Stimulated activated CD4-positive, alpha-beta T cell treated with anti-CD3 and anti-CD28 coated beads, Interleukin-4, amount 100 ng/mL, for 48 hours (primary cell): ENCODE measurements at places on chromosomes 1 and 21.

GRCh38 chr1:232011961-232012360, 385.4 kb downstream of the DISC1 start:
- DNase-seq, result no peak

- DNase-seq, result no peak
These were observed 233.6 kb downstream of the RPS6KC1 start for GRCh38 chr1:213284626-213285025.

- no peak for DNase-seq
These were observed 12.4 kb downstream of the SLC1A7 start for GRCh38 chr1:53129891-53130597.

- DNase-seq, result no peak
These were observed 467.6 kb upstream of the ZRANB2 start for GRCh38 chr1:71548398-71548890.

GRCh38 chr21:42389449-42389835, 6.4 kb downstream of the TMPRSS3 start:
- DNase-seq, result no peak

DNA sequence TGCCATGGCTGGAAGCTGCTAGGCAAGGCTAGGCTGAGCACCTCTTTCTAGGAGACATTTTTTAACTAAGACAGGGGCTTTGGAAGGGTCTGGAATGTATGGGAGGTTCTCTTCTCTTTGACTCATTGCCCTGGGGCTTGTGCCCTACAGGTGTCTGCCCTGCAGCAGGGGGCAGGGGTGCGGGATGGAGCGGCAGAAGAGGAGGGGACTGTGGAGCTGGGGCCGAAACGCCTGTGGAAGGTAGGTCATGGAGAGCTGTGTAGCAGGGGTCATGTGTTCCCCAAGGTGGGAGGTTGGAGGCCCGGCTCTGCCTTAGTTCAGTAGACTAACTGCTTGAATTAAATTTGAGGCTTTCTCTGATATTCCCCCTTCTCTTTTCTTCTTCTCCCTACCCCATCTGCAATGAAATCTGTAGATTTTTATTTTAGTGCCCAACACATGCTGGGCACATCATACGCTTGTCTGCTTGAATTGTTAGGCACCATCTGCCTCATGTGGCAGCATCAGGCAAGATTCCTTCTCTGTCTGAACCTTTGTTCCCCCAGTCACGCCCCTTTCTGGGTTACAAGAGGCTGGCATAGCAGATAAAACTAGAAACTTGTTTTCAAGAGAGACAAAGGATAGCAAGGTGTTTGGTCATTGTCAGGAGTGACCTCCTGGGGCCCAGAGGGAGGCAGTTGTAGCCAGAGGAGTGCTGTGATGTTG, 18.4 kb downstream of the PPFIA4 start:
- no peak for DNase-seq

- DNase-seq, result no peak
These were observed 118.6 kb downstream of the LRIG2 start for GRCh38 chr1:113191579-113192076.

DNA sequence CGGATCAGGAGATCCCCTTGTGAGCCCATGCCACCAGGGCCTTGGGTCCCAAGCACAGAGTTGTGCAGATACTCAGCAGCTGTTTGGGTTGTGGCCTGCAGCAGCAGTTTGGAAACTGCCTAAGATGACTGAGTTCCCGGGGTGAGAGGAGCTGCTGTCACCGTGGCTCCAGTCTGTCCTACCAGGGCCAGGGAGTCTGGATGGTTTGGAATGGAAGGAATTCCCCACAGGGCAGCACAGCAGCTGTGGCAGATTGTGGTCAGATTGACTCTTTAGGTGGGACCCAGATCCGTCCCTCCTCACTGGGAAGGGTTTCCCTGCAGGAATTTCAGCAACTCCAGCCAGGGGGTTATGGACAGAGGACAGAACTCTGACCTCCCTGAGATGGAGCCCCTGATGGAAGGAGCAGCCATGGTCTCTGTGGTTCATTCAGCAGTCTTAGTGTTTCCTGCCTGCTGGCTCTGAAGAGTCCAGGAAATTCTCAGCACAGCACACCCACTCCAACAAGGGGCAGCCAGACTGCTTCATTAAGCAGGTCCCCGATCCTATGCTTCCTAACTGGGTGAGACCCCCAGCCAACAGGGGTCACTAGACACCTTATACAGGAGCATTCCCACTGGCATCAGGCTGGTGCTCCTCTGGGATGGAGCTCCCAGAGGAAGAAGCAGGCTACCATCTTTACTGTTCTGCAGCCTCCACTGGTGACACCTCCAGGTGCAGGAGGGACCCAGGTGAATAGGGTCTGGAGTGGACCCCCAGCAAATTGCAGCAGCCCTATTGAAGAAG, 51.5 kb upstream of the TNFSF4 start:
- DNase-seq, result no peak

DNA sequence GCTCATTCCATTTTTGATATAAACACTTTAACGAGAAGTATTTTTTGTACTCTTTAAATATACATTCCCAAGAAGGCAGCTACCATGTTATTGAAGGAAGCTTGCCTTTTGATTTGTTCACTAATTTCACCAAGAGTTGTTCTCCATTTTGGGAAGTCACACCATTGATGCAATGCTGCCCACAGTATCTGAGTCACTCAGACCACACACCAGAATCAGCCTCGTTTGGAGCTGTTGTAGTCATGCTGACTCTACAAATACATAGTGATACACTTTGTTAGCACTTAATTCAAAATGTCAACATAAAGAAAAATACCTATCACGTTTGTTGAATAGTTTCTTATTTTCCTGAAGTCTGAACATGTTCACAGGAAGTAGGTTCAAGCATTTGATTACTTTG, 78.7 kb downstream of the PAPPA2 start:
- DNase-seq, result no peak

GRCh38 chr1:16181887-16182719, 26.2 kb upstream of the EPHA2 start:
- no peak for DNase-seq

- DNase-seq, result no peak
These were observed 49.3 kb upstream of the TARBP1 start for GRCh38 chr1:234528074-234528865.

DNA sequence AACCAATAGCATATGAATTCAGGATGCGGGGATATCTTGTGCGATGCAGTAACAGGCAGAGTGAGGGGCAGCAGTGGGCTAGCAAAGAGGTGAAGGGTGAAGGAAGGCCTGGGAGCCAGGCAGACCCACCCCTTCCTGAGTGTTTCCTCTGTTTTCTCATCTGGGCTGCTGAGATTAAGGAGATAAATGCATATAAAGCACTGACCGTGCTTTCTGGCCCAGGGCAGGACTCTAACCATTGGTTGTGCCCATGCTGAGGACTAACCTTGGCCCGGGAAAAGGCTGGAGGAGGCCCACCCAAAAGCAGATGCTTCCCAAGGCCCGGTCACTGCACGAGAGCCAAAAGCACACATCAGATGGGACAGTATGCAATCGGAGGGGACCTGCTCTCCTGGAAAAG, 87.6 kb downstream of the PSMG1 start:
- no peak for DNase-seq

DNA sequence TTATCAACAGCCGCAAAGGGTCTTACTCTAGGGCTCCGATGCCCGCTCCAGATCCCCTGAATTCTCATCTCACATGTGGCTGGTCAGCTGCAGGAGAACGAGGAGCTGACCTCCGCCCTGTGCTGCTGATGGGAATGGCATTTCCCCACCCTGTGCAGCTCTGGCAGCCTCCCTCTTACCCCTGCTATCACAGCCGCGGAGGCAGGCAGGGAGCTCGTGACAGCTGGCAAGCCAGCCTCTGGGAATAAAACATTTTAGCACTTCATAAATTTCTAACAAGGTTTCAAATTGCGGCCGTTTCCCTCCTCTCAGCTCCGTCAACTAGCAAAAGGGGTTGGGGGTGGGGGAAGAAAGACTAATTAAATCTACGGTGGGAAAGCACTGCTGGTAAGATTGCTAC, 81.1 kb downstream of the DSCAM start:
- no peak for DNase-seq

DNA sequence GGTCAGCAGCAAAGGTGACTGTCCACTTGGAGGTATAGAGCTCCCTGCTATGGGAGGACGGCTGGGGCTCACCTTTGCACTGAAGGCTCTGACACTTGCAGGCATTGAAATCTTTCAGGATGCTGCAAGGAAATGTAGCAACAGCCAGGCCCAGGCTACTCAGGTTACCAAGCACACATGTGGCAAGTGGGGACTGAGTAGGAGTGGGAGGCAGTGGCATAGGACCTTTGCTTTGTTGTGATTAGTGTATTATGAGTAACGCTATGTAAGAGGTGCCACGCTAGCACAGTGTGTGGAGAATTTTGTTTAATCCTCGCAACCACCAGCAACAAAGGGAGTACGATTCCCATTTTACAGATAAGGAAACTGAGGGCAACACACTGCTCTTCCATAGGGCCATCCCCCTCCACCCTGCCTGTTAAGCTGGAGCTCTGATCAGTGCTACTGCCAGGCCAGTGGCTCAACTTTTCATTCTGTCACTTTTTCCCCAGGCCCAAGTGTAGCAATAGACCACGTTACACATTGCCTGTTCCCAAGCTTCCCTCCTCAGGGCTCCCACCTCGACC, 21.2 kb downstream of the TMEM63A start:
- DNase-seq, result no peak

DNA sequence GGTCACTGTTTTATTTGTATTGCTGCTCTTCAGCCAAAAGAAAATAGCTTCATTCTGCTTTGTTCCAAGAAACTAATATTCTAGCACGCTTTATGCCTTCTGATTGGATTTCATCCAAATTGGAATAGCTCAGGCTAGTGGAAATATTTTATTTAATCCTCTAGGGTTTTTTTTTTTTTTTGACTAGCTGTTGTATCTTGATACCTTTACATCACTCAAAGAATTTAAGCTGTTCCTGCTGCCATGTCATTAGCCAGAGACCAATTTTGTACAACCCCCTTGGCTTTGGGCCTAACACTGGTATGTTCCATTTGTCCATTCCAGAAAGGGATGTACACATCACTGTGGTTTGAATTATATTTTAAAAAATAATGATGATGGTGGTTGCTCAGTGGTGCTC, 103.0 kb downstream of the DISC1 start:
- DNase-seq, result no peak

DNA sequence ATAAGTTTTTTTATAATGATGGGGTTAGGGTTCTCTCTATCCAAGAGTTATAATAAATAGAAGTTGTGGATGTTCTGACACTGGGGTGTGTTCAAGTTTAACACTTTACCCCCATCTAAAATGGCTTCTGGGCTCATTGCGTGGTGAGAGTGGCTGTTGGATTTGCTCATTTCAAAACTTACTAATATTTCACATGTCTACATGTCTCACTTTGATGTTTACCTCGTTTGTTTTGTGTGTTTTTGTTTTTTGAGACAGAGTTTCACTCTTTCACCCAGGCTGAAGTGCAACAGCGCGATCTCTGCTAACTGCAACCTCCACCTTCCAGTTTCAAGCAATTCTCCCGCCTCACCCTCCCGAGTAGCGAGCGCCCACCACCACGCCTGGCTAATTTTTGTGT, 3.7 kb downstream of the RRP1B start:
- no peak for DNase-seq

DNA sequence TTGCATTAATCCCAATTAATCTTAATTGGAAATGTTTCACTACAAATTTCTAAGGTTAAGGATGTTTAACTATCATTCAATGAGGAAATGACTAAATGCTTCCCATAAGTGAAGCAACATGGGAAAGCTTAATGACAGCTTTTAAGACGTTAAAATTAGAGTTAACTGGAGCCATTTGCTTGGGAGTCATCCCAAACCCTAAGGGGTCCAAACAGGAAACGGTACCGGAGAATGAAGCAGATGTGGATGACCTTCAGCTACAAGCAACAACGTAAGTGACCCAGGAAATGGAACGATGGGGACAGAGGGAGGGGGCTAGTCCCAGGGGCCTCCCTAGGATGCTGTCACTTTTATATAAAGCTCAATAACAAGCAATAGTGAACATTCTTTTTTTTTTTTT, 62.2 kb downstream of the CAPZB start:
- DNase-seq, result no peak

DNA sequence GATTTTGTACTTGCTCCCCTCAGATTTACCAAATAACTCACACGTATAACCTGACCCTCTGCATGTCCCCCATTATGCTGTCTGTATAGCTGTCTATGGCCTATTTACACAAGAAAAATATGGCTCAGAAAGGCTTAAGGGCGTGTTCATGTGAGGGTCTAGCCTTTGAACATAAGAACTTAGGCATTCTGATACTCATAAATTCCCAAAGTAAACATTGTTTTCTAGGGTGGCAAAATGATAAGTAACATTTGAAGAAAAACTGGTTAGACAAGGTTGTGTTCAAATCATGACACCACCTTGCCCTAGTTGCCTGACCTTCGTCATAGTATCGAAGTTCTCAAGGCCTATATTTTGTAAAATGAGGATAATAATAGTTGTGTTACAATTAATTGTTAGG, 394.6 kb downstream of the LRRIQ3 start:
- no peak for DNase-seq

GRCh38 chr1:182438326-182438725, 11.6 kb upstream of the RGSL1 start:
- DNase-seq, result no peak

DNA sequence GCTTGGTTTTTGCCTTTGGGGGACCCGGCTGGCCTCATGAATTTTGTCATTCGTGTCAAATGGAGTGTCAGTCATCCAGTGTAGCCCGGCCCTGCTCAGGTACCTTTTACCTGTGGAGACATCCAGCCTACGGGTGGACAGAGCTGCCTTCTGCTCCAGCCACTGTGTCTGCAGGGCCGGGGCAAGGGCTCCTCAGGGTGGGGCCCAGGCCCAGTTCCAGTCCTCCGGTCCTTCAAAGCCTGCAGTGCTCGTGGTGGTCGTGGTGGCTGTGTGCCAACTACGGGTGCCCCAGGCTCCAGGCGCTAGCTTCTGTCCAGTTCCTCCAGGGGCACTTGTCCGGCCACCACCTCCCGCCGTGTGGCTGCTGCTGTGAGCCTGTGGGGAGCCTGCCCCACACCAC, 54.8 kb downstream of the TRIM11 start:
- no peak for DNase-seq

- DNase-seq, result no peak
These were observed 50.2 kb downstream of the FAM163A start for GRCh38 chr1:179793281-179793680.

GRCh38 chr1:117754061-117754969, 148.5 kb downstream of the TENT5C start:
- peak; percentile 31 for DNase-seq

DNA sequence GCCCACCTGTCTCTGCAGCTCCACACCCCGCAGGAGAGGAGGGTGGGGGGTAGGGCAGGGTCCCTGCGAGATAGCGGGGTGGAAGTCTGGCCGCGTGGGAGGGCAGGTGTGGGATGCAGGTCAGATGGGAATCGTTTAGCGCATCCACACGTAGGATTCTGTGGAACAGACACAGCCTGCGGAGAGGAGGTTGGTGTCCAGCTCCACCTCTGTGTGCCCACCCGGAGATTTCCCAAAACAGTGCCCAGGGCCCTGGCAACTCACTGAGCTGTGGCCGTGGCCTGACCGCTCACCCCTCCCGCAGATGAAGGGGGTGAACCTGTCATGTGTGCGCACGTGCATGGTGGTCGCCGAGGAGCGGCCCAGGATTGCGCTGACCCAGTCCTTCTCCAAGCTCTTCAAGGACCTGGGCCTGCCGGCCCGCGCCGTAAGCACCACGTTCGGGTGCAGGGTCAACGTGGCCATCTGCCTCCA, 46.9 kb downstream of the S100B start:
- no peak for DNase-seq

GRCh38 chr1:160206036-160206389, 829 bp downstream of the PEA15 start:
- DNase-seq, result peak; percentile 35

- no peak for DNase-seq
These were observed 11.8 kb downstream of the CD101 start for GRCh38 chr1:117013309-117013858.

- DNase-seq, result peak; percentile 15
These were observed 34.5 kb downstream of the OR10R2 start for GRCh38 chr1:158506369-158506987.

- DNase-seq, result no peak
These were observed 17.2 kb downstream of the DRAXIN start for GRCh38 chr1:11708554-11709350.
